Osteocyte (in vitro differentiated cells): ENCODE measurements at places on chromosomes 1 and 21. TPM values are rescaled to one million over a fixed set of nuclear protein-coding genes. Genes with fewer than 3 reads are reported as not detected.
A peak's percentile ranks its signal among the peaks of the same experiment; 100 is the strongest.

TSSK3 gene
- total RNA-seq = 3.5 and 4.4 TPM in 2 replicates

- no peak for DNase-seq
Measured at GRCh38 chr1:78760858-78761257, 111.2 kb downstream of the IFI44 start.

TBCE gene
- total RNA-seq = 30.3 and 31.8 TPM in 2 replicates

GRCh38 chr21:42845296-42845965, 33.9 kb downstream of the WDR4 start:
- no peak for DNase-seq

CCDC27 gene
- total RNA-seq = not detected in 2 replicates

PPFIA4 gene
- 0.63 and 1.4 TPM in 2 replicates for total RNA-seq

- no peak for DNase-seq
Measured at GRCh38 chr1:87030740-87031690, 116.6 kb downstream of the HS2ST1 start.

- no peak for DNase-seq
Measured at GRCh38 chr1:44545961-44546360, 128.3 kb downstream of the TMEM53 start.

GRCh38 chr21:31457675-31458074, 113.6 kb upstream of the TIAM1 start:
- no peak for DNase-seq

- peak; percentile 91 for DNase-seq
Measured at GRCh38 chr1:59976194-59977074, 49.9 kb upstream of the CYP2J2 start.

CLSTN1 gene
- total RNA-seq = 179 and 187 TPM in 2 replicates

GRCh38 chr1:226520640-226521355, 27.8 kb upstream of the STUM start:
- no peak for DNase-seq

LRRC3 gene
- total RNA-seq = 4.0 and 4.2 TPM in 2 replicates

- DNase-seq = no peak
Measured at GRCh38 chr21:33162436-33162951, 67.2 kb upstream of the IFNAR2 start.

- DNase-seq = no peak
Measured at GRCh38 chr1:92921031-92922023, 39.9 kb downstream of the DIPK1A start.

DNA sequence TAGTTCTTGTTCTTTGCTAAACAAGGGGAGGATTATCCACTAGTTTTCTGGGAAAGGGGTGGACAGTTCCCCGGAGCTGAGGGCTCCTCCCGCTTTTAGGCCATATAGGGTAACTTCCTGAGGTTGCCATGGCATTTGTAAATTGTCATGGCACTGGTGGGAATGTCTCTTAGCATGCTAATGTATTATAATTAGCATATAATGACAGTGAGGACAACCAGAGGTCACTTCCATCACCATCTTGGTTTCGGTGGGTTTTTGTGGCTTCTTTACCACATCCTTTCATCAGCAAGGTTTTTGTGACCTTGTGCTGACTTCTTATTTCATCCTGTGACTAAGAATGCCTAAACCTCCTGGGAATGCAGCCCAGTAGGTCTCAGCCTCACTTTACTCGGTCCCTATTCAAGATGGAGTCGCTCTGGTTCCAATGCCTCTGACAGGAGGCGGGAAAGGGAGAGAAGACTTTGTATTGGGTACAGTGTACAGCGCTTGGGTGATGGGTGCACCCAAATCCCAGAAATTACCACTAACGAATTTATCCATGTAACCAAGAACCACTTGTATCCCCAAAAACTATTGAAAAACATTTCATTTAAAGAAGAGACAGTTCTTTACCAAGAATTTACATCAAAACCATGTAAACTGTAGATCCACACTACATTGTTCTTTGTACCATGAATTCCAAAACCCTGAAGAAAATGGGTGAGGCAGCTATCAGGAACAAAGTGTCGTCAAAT, 8.7 kb upstream of the SLC2A5 start:
- no peak for DNase-seq

LCK gene
- not detected in 2 replicates for total RNA-seq

SPRR3 gene
- total RNA-seq = not detected in 2 replicates

DNA sequence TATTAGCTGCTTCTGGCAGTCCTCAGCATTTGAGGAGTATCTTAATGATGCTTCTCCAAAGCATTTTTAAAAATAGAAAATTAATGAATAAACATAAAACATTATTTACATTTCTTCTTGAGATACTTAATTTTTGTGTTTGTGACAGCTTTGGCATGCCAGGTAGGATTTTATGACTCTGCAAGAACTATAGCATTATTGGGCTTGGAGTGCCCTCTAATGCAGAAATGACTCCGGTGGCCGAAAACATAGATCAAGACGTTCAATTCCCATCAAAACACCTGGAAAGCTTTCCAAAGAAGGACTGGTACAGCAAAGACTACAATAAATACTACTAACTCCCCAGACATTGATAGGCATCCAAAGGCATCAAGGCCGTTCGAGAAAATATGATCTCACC, 366.4 kb upstream of the CXADR start:
- no peak for DNase-seq
